ENCODE measurements at places on chromosomes 5 and 9.

DNA sequence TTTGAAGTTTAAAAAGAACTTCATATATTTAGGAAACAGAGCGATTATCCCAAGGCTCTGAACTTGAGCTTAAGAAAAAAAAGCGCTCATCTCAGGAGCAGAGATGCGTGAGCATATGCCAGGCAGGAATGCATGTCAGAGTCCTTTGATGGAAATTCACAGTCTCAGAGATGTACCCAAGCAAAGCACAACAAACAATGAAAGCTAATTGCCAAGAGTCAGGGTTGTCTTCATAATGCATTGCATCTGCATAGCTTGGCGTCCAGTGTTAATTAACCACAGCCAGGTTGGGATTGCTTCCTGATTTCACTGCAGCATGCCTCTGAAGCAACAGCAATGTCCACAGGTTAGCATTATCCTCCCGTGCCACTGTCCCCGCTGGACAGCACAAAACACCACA, 907.0 kb upstream of the DMAC1 start:
- no peak for DNase-seq

DNA sequence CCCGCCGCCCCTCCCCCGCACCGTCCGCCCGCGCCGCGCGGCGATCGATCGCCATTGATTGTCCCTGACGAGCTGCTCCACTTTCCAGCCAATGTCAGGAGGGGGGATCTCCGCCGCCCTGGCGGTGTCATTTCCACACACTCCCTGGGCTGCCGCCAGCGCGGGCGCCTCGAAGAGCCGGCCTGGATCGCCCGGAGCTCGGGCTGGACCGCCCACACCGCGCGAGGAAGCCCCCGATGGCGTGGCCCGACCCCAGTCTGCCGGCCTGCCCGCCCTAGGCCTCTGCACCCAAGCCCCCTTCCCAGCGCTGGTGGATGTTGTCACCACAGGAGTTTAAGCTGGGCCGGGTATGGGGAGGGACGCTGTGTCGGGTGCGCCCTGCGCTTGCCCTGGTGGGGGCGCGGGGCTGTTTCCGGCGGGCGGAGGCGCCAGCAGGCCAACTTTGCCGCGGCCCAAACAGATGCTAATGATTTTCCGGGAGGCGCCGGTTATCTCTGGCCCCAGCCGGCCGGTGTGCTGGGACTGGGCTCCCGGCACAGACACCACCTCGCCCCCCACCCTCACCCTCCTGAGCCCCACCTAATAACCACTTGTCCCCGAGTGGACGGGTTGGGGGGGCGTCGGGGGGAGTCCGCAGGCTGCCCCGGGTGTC, 10.6 kb upstream of the CXXC5 start:
- DNase-seq: no peak

DNA sequence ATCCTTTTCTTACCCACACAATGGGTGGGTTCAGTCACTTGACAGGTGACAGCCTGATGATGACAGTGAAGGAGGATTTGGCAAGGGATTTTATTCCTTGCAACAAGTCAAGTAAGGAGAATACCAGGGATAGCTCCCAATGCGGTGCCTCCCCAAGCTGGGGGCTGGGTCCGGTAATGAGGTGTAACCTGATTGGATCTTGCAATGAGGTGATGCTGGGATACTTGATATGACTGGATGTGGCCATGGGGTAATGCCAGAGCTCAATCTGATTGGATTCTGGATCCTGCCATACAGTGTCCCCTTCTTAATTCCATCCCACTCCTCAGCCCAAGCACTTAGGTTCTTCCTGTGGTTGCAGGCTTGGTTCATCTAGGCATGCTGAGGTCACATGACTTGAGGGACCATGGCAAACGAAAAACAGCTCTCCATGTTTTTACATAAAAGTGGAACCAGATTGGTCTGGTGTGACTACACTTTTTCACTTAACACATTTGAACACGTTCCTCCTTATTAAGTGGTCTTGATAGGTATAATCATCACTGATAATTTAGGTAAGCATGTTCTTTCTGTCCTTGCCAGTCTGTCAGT, 181.1 kb downstream of the PDZD2 start:
- no peak for DNase-seq

DNA sequence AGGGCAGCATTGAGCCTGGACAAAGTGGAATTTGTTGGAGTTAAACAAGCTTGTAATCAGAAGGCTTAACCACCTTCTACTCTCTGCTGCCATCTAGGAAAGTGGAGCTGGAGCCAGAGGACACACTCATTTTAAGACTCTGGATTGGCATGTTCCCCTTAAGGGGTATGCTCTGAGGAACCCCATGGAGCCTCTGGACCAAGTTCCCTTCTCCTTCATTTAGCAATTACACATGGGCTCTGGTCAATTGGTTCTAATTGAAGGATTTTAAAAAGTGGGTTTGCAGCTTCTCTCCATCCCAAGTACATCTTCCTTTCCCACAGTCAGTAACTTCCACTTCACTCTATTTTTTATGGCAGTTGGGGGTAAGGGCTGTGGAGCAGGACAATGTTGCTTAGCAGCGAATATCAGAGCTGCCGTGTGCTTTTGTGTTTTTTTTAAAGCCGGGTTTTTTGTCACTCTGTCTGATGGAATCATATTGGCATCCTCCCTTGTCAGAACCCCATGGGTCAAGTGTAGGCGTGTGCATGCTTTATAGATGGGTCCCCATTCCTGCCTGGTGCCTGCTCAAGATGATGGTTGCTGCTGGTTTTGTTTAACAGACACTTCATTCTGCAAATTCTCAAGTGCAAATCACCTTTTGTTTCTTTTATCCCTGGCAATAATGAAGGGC, 330.7 kb upstream of the ADAMTSL1 start:
- DNase-seq: no peak

- no peak for DNase-seq
These were observed 26.0 kb downstream of the GPBP1 start for GRCh38 chr5:57199866-57200265.

DNA sequence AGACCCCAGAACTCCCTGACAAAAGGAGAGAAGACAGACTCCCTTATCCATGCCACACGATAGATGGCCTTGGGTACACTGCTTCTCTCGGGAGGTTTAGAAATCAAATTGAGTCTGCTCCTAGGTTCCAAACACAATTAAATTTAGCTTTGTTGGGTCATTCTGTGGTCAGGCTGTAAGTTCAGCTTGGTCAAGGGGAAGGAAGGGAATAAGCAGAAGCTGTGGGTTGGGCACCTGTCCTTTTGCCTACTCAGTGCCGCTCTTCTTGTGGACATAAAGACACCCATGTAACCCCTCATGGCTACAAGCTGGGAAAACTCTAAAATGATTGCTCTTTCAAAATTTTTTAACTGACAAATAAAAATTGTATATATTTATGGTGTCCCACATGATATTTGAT, 19.1 kb upstream of the AK3 start:
- DNase-seq: no peak
